ENCODE measurements at places on chromosomes 3 and 15.
A peak's percentile ranks its signal among the peaks of the same experiment; 100 is the strongest.

DNA sequence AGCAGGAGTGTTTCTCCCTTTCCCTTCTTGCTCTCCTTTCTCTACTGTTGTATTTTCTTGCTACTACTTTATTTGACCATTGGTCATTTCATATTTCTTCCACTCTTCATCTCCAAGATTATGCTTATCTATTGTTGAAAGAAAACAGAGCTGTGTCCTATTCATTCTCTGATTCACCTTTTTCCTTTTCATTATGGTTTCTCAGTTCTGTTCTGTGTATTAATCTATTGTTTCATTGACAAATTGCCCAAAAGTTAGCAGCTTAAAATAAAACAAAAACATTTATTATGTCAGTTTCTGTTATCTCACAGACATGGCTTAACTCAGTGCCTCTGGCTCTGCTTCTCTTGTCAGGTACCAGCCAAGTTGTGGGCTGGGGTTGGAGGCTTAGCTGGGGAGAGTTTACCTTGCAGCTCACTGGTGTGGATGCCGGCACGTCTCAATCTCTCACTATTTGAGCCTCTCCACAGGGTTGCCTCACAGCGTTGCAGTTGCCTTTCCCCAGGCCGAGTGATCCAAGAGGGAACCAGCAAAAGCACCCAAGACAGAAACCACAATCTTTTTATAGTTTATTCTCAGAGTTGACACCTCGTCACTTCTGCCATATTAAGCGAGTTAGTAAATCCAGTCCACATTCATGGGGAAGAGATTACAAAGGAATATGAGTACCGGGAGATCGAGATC is 36.9 kb upstream of the FILIP1L start:
- no peak for DNase-seq

DNA sequence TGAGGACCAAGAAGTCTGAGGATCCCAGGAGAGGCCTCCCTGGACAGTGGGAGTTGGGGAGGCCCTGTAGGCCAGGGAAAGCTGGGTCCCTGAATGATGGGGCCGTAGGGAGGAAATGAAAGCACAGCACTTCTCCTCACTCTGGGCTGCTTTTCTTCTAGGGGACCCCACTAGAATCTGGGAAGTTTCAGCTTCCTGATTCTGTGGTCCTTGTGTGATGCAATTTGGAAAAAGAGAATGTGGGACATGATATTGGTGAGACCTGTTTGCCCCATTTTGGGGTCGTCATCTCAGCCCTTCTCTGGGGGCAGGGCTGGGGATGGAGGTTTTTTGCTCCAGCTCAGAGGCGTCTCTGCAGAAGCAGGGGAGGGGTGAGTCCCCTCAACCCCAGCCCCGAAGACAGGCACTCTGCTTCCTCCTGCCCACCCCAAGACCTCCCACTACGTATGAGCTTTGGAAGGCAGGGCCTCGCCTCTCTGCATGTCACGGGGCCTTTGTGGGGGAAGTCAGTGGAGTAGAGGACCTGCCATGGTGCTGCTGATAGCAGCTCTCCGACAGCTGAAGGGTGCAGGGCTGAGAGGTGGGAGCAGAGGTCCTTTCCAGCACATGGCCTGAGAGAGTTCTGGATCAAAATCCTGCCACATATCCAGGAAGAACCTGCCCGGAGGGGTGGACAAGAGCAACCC is 1.5 kb upstream of the SNX22 start:
- DNase-seq, result no peak

DNA sequence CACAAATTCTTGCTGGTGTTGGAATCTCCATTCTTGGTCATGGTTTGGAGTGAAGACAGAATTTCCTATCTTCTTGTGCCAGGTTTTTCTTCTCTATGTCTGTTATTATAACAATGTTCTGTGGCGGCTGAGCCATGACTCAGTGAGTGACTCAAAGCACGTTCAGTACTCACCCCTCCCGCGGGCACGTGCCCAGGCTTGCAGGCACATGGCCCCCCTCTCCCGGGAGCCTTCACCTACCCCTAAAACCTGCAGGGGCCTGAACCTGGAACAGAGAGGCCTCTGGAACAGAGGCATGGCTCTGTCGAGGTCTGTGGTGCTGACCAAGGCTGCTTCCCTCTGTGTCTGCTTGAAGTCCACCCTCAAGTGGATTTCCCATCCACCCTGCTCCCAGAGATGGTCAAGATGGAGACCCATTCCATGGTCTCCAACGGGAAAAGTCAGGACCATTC is 27.6 kb downstream of the PLXNB1 start:
- peak; percentile 79 for DNase-seq

DNA sequence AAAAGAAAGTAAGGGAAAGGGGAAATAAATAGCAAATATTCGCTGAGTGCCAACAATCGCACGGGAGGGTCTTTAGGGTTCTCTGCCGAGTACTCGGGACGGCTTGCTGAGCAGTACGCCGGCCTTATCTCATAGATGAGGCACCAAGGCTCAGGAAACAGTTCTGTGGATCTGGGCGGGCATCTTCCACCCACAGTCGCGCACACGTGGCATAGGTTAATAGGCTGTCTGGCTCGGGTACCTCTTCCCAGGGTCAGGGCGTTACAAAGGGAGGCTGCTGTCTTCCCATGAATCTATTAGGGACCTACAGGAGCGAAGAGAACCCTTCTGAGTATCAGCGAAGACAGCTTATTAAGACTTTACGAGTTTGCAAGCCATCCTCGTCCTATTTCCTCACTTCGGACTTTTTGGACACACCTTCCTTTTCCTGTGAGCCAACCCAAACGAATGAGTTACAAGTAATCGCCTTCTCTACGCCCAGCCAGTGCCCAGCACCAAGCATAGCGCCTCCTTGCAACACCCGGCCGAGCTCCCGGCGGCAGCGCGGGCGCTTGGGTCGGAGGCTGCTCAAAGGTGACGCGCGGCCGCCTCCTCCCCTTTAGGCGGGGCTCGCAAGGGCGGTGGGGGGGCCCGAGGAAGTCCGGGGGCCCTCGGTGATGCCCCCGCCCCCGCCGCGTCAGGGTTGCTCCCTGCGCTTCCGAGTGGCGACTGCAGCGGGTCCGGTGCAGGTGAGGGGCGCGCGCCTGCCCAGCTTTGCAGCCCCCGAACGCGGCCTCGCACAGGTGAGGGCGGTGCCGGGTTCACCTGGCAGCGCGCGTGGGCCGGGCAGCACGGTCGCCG is at the start of gene MCTP2:
Gene MCTP2, plus strand, starts transcription at position 679 of the 840 bp plus-strand sequence. CDS start 66,705 bp downstream, outside the sequence.
- DNase-seq, result peak; percentile 91

GRCh38 chr15:42858540-42858939 is 62.0 kb downstream of the TTBK2 start:
- DNase-seq, result no peak

GRCh38 chr3:13841141-13841540 is 38.7 kb downstream of the WNT7A start:
- no peak for DNase-seq

DNA sequence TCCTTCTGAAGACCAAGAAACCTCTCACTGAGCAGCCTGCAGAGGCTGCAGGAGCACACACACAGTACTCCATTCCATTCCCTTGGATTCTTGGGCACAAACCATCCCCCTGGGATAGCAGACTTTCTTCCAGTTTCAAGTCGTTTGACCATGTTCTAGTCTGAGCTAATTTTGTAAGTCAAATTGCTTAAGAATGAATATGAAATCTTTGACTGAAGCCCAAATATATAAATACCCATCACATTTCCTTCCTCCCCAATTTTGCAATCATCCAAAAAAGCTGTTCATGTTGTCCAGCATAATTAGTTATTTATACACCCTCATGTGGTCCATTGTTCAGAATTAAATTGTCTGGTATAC is 231.2 kb upstream of the TPRG1 start:
- DNase-seq, result no peak

DNA sequence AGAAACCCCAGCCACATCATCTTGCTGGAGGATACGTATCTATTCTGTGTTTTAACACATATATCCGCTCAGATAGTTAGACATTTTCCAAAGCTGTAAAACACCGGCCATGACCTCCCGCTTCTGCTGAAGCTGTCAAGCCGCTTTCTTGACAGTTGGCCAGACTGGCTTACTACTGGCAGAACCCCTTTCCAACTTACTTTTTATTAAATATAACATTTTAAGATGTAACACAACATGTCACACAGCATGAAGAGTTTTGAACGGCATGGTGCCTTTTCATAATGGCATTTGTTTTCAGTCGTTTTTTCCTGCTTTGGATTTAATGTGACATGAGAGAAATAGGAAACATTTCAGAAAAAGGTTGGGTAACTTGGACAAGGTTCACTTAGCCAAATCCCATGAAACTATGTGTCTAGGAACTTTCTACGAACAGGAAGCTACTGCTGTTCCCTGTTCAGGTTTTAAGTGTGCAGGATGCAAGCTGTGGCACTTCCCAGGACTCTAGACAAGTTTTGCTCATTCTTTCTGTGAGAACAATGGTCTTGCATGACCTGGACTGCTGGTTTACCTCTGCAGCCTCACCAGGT is 281.4 kb downstream of the THSD4 start:
- DNase-seq, result no peak

DNA sequence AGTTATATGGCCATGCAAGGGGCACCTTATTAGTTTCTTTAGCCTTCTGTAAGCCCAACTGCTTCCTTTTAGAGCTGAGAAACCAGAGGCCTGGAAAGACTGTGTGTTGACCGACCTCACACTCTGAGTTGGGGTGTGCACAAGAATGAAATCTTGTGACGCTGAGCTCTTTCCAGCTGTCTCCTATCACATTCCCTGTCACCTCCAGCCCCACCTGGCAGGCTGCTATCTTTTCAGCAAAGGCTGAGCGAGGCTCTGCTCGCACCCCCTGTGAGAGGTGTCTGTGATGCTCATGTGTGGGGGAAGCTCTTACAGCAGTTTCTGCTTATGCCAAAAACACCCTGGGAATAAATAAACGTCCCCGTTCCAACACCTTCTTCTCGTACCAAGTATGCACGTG is 27.0 kb upstream of the LPP start:
- DNase-seq, result no peak

DNA sequence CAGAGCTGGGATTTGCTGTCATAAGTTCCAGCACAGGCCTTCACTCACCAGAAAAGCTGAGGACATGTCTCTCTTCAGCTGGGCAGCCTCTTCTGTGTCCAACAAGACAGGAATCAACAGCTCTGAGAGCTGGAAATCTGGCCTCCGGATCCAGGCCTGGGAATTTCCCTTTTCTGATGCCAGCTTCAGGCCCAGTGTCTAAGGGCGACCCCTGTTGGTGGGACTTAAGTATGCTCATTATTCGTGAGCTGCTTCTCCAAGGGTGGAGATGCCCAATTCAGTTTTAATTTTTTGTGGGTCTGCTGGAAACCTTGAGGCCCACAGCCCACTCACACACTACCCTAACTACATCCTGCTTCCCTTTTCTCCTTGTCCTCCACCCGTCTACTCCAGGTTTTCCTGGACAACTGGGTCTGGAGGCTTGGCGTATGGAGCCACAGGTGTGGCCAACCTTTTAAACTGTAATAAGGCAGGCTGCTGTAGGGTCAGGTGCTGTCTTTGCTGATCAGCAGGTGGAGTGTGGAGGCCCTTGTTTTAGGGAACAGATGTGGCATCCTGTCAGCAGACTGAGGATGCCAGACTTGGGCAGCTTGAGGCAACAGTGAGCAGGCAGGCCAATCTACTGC is 2.6 kb upstream of the CEMIP start:
- peak; percentile 75 for DNase-seq

- DNase-seq, result no peak
Measured at GRCh38 chr3:173037840-173038483, 103.1 kb downstream of the SPATA16 start.

GRCh38 chr3:16503191-16503776 is 10.2 kb downstream of the RFTN1 start:
- no peak for DNase-seq

DNA sequence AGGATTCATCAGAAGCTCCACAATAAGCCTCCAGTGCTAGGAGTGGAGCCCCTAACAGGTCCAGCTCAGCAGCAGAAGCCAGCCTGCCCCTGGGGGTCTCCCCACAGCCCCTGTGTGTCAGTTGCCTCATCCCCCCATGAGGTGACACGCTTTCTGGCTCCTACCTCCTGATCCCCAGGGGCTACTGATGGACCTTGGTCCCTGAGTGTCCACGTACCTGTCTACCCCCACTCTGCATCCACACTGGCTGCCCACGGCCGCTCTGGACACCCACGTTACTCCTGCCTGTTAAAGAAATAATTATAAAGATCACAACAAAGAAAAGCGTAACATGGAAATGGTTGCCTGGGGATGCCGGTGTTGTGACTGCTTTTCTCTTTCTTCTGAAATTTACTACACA is 143.1 kb downstream of the CHSY1 start:
- DNase-seq, result no peak

DNA sequence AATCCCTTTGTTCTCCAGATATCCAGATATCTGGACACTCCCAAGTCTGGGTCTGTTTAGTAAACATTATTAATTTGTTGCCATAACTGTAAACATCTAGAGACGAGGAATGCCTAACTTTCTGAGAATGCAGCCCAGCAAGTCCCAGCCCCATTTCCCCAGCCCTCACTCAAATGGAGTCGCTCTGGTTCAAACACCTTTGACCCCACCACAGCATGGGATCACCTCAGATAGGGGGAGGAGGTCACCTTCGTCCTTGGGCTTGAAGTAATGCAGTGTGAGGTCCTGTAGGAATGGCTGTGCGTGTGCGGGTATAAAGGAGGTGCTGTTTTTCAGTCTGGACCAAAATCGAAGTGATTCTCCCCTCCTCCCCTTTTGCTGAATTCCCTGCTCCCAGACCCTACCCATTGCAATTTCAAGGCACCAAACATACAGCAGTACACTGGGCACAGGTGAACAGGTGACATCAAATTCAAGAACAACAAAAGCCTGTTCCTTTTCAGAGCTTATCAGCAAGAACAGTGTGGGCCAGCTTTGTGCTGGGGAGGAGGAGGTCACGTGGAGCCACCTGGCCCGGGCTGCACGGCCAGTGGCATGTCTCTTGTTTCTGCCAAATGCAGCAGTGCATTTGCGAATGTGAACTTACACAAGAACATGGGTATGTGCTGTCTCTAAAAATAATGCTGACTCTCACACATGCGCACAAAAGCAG is 57.5 kb upstream of the TRPM1 start:
- no peak for DNase-seq

GRCh38 chr3:40546816-40547215 is 22.1 kb downstream of the ZNF621 start:
- peak; percentile 73 for DNase-seq

DNA sequence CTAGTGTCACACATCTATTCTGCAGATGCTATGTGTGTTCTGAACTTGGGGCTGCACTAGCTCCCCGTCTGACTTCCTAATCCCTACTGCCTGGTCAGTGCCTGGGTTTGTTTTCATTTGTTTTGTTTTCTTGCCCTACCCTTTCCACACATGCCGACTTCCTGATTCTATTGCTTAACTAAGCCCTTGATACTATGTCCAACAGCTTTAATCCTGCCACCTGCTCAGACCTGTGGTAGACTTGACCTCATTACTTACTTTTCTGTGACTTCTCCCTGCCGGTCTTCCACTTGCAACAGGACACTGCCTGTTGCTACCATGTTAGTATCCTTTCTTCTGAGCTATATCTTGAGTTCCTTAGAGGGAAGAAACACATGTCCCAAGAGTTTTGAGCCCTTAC is 39.3 kb upstream of the CEMIP start:
- no peak for DNase-seq
